NCI-H2171 treated with DMSO at 0.1 percent for 48 hours (cell line): ENCODE measurements at places on chromosomes 5 and 9.

- no peak for DNase-seq
These were observed 79.2 kb upstream of the HSPA9 start for GRCh38 chr5:138654281-138654867.

- DNase-seq = no peak
These were observed 72.4 kb upstream of the UNC5A start for GRCh38 chr5:176737746-176738636.

DNA sequence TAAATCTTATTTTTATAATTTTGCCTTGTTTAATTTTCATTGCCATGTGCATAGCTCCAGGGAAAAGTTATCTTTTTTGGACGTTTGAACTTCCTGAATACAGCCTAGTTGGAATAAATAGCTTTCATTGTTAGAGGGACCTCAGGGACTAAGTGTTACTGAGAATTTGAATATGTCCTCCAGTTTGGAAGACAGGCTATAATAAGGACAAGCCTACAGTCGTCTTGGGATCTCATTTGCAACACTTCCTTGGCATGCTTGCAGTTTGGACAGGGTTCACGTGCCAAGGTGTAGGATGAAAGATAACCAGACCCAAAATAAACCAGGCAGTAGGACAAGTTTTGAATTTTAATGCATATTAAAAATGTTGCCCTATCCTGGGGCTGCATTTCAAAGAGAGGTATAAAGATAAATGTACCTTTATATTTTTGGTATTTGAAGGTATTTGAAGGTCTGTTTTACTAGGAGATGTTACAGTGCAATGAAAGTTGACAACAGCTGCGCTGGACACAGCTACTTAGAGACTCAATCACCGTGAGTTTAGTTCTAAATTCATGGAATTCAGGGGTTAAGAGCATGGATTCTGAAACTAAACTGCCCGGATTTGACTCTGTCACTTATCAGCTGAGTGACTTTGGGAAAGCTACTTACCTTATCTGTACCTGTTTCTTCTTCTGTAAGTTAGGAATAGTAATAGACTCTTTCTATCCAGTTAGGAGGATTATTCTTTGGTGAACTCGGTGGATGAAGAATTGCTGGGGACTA is 134.1 kb downstream of the ACTBL2 start:
- DNase-seq = no peak

- no peak for DNase-seq
These were observed 809.0 kb downstream of the KCTD16 start for GRCh38 chr5:144979516-144980264.

DNA sequence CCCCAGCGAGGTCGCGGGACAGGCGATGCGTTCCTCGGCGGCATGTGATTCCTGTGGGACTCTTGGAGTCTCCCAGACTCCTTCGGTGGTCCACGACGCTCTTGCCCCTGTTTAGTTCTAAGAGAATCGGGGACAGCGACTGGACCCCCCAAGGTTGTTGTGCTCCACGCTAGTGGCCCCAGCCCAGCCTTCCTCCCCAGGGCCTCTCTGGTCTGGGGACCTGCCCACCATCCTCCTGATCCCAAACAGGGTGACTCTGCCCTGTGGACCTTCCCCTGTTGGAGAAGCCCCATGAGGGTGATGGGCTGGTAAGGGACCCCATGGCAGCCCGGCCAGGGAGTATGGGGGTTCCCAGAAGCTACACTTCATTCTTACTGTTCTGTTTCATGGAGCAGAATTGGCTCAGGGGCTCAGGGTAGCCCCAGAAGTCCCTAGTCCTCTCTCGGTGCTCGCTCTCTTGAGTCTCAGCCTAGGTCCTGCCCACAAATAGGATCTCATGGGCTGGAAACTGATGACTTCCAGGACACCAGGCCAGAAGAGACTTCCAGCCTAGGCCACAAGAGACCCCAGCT is 880 bp downstream of the CARD19 start:
- no peak for DNase-seq

DNA sequence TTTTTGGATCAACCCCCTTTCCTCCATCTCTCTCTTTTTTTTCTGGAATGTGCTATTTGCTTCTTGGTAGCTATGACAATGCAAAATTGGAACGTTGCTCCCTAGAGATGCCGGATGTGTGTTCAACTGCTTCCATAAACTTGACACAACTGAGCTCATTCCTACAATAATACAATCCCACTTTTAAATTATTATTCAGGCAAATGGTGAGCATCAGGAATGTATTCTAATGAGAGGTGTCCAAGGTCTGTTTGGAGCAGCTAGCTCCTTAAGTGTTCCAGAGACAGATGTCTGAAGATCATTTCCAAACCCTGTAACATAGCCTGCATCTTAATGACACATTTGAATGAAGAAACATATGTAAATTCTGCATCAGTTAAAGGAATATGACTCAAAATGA is 518.4 kb downstream of the TAF11L14 start:
- DNase-seq = peak; percentile 63

- no peak for DNase-seq
These were observed 49.7 kb downstream of the NNT start for GRCh38 chr5:43652537-43653302.

DNA sequence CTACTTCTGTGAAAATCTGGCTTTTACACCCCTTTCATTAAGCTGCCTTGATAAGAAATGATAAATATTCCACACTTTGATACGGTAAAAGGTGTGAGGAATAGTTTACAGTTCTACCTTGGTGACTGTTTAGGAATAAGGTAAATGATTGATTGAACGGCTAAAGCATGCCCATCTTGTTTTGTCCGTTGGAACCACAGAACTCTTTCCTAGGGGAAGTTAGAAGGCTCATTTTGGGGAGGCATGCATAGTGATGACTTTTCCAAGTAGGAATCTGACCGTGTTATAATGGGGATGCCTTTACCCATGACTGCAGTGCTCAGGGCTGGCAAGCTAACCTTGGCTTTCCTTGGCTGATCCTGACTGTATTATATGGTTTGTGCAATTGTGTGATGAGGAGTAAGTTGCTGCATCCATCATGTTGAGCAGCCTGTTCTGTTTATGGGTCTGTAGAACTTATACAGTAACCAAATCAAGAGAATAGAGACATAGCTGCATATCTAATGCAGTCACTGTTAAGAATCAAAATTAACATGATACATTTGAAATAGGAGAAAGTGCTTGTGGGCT is 24.5 kb downstream of the PCSK5 start:
- DNase-seq = no peak

GRCh38 chr9:113522858-113523257 is 59.3 kb downstream of the RGS3 start:
- DNase-seq = no peak

DNA sequence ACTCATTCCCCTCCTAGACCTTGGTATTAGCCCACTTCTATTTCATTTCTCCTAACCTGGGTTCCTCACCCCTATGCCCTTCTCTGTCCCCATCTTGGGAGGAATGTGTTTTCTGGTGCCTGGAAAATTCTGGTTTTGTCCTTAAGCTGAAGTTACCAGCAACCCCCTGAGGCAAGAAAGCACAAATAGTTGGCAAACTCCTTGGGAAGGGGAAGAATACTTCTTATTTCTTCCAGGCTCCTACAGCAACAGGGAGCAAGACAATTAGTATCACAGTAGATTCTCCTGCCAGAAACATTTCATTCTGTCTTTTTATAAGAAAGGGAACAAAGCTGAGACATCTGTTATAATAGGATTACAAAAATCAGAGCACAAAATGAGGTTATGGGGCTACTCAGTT is 142.5 kb downstream of the SNCAIP start:
- no peak for DNase-seq

- no peak for DNase-seq
These were observed 26.9 kb downstream of the GLT6D1 start for GRCh38 chr9:135612437-135612836.

- DNase-seq = peak; percentile 58
These were observed 1.2 kb upstream of the PAPPA start for GRCh38 chr9:116152390-116152789.

DNA sequence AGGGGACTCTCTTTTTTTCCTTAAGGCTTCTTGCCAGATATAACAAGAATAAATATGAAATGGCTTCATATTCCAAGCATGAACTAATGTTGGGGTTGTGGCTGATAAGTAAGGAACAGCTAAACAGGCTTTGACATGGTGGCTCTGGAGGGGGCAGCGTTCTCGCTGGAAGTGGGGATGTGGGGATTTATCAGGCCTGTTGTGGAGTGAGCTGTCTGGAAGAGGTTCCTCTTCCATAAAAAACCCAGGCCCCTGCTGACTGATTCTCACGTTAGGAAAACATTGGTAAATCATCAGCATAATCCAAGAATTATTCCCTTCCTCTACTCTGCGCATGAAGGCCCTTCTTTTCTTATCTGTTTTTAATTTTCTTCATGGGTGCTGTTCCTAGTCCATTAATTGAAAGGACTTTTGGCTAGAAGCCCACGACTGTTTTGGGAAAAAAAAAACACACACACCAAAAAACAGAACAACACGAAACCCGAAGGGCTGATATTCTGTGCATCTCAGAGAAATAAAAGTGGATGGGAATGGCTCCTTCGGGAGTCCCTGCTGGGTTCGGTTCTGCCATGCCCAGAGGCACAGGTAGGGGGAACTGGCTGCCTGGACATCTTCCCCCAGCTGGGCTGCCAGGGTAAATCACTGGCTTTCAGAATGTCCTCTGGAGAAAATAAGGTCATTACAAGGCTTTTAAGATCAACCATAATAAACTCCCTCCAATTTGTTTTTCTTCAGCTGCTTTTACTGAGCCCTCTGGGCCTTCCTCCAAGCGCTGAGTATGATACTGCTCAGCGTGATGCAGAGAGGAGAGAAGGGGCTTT is 297.0 kb downstream of the SLIT3 start:
- no peak for DNase-seq

GRCh38 chr5:81572201-81572600 is 178.3 kb upstream of the ACOT12 start:
- DNase-seq = no peak

DNA sequence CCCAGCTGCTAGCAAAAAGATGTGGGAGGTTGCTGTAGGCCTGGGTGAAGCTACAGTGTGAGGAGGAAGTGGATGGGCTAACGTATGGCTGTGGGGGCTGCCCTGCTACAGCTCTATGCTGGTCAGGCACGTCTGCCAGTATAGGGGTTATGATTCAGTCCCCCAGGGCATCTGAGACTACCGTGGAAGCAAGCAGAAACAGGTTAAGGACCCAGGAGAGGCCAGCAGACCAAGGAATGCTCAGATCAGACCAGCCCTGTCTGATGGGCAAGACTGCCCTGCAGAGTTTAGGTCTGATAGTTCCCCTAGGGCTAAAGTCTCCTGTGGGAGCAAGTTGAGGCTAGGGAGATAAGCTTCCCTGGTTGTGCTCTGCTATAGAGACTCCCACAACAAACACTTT is 416.1 kb upstream of the CTNND2 start:
- DNase-seq = no peak

DNA sequence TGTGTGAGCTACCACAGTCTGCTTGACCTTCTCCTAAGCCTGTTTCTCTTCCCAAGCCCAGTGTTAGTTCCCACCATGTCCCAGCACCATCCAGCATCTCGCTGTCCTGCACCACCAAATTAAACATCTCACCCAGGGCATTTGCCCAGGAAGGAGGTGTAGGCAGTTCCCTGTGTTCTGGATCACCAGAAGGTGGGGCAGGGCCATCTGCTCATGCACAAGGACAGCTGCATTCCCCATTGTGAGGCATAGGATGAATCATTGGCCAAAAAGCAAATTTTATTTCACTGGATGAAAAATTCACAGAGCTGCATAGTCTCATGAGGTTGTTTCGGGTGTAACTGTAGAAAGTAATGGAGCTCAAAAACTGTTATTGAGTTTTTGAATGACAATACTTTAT is 89.5 kb upstream of the GRIA1 start:
- DNase-seq = no peak
